Stimulated activated CD4-positive, alpha-beta T cell treated with anti-CD3 and anti-CD28 coated beads, Interleukin-4, amount 100 ng/mL, for 48 hours (primary cell): ENCODE measurements at places on chromosomes 5 and 9.

- no peak for DNase-seq
Observed at GRCh38 chr9:98784831-98785806, 11.2 kb downstream of the ANKS6 start.

GRCh38 chr5:15013654-15014463 lies 142.3 kb upstream of the ANKH start:
- DNase-seq: no peak

GRCh38 chr5:128876569-128877382 lies 88.5 kb upstream of the SLC27A6 start:
- DNase-seq: no peak

- no peak for DNase-seq
Observed at GRCh38 chr9:89525446-89526374, 27.8 kb upstream of the SEMA4D start.

- DNase-seq: no peak
Observed at GRCh38 chr9:14106699-14107098, 207.2 kb downstream of the NFIB start.
